Transverse colon (tissue), 4 donors: ENCODE measurements at places on chromosomes 7 and 10.

DNA sequence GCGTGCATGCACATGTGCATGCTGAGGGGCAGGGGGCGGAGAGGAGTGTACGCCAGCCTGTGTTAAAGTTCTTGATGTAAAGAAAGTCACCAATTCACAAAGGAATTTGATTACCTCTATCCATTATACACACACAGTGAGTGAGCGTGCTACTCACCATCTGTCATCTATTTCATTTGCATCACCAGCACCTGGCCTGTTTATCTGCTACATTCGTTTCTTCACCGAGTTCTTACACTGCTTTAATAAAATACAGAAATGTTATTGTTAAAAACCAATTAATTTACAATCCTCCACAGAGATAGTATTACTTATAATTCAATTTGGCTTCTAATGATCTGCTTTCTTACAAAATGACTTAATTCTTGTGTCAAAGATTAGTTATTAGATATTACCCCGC is 32.6 kb downstream of the NEUROD6 start:
- no peaks in the 10 kb centered on the region for H3K36me3 ChIP-seq
- H3K4me3 ChIP-seq, result no peak overlapping the region
- no peaks in the 10 kb centered on the region for H3K27me3 ChIP-seq
- no peak overlapping the region for H3K27ac ChIP-seq

- H3K4me3 ChIP-seq, result no peak overlapping the region
- H3K36me3 ChIP-seq, result no peaks in the 10 kb centered on the region
- H3K27me3 ChIP-seq, result no peaks in the 10 kb centered on the region
- no peak overlapping the region for H3K27ac ChIP-seq
- no peaks in the 10 kb centered on the region for H3K4me1 ChIP-seq
Observed at GRCh38 chr7:20298486-20298901, 32.2 kb upstream of the ITGB8 start.

GRCh38 chr10:101046332-101047238 is 15.2 kb upstream of the KAZALD1 start:
- no peak overlapping the region for H3K27ac ChIP-seq
- peaks cover 49% of the 10 kb centered on the region for H3K27me3 ChIP-seq
- H3K36me3 ChIP-seq, result no peaks in the 10 kb centered on the region
- DNase-seq, result no peak

DNA sequence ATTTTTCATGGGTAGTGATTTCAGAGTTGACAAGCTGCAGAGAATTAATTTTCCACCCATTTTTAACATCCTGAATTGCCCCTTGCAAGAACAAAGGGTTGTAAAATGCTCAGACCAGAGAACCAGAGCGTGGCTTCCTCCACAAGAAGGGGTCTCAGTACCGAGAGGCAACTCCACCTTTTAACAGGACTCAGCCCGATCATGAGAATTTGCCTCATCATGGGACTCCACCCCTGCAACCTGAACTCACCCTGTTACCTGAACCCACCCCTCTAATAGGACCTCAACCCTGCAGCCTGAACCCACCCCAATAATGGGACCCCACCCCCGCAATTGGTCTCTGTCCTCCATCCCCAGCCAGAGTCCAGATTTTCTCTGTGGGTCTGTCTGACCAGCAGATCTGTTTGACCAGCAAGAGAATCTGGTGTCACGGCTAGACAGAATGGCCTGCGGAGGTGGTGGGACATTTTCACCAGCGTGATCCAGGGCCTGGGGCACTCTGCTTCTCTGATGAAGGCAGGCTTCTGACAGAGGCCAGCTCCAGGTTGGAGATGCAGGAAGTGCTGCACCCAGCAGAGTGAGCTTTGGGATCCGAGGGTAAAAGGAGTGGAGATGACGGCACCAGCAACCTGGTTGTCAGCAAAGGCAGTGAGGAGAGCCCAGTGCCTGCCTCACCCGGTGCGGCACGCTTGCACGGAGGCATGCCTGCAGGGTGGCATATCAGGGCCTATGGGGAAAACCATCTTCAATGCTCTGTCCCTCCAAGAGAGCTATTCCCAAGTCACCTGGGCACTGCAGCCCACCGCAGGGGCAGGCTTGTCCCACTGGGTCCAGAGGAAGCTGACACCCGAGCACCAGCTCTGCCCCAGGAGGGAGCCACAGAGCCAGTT is 136.6 kb downstream of the TCERG1L start:
- H3K27ac ChIP-seq, result no peak overlapping the region
- no peak for DNase-seq
- H3K27me3 ChIP-seq, result no peaks in the 10 kb centered on the region
- H3K4me1 ChIP-seq, result no peaks in the 10 kb centered on the region

DNA sequence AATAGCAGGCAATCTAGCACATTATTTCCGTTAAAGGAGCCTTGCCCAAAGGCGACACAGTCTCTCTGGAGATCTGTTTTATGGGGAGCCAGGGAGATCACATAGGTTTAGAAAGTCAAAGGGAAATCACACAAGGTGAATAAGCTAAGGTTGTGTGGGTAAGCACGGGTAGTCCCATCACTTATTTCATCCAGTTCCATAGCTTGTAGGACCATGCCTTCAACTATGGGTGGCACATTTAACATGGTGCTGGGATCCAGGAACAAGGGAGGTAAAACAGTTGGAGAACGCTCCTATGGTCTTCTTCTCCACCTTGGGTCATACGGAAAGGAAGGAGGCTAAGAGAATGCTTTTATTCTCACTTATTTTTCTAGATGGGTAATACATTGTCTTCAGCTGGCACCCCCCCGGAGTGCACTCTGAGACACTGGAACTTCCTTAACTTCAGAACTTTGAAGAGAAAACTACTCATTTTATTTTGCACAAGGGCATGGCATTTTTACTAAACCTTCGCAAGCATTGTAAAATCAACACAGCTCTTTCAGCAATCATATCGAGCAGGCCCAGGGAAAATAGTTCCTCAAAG is 435.4 kb downstream of the KIF20B start:
- no peak overlapping the region for H3K4me3 ChIP-seq
- no peaks in the 10 kb centered on the region for H3K36me3 ChIP-seq
- no peaks in the 10 kb centered on the region for H3K4me1 ChIP-seq
- H3K27ac ChIP-seq, result no peak overlapping the region

GRCh38 chr10:99850021-99850766 is 67.8 kb downstream of the ABCC2 start:
- H3K4me1 ChIP-seq, result peaks cover 4% of the 10 kb centered on the region
- DNase-seq, result no peak
- H3K36me3 ChIP-seq, result no peaks in the 10 kb centered on the region
- H3K27me3 ChIP-seq, result no peaks in the 10 kb centered on the region

GRCh38 chr7:24501009-24501408 is 72.2 kb upstream of the PALS2 start:
- DNase-seq, result no peak
- no peak overlapping the region for H3K4me3 ChIP-seq
- H3K27me3 ChIP-seq, result peaks cover 8% of the 10 kb centered on the region
- H3K36me3 ChIP-seq, result no peaks in the 10 kb centered on the region
- no peaks in the 10 kb centered on the region for H3K4me1 ChIP-seq

- H3K4me3 ChIP-seq, result no peak overlapping the region
- no peaks in the 10 kb centered on the region for H3K27me3 ChIP-seq
- DNase-seq, result no peak
- H3K4me1 ChIP-seq, result no peaks in the 10 kb centered on the region
- no peak overlapping the region for H3K27ac ChIP-seq
- H3K36me3 ChIP-seq, result no peaks in the 10 kb centered on the region
Observed at GRCh38 chr7:38317515-38317914, 44.1 kb upstream of the TARP start.

DNA sequence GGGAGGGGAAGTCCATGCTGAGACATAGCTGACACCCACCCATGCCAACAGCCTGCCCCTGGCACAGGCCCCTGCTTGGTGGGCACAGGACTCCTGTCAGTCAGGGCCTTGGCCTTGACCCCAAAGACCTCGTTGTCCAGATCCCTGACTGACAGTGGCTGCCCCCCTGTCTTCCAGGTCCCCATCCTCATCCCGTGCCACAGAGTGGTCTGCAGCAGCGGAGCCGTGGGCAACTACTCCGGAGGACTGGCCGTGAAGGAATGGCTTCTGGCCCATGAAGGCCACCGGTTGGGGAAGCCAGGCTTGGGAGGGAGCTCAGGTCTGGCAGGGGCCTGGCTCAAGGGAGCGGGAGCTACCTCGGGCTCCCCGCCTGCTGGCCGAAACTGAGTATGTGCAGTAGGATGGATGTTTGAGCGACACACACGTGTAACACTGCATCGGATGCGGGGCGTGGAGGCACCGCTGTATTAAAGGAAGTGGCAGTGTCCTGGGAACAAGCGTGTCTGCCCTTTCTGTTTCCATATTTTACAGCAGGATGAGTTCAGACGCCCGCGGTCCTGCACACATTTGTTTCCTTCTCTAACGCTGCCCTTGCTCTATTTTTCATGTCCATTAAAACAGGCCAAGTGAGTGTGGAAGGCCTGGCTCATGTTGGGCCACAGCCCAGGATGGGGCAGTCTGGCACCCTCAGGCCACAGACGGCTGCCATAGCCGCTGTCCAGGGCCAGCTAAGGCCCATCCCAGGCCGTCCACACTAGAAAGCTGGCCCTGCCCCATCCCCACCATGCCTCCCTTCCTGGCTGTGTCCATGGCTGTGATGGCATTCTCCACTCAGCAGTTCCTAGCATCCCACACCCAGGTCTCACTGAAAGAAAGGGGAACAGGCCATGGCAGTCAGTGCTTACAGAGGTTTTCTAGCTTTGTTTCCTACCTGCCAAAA is 197.2 kb downstream of the EBF3 start:
- H3K27me3 ChIP-seq, result no peaks in the 10 kb centered on the region
- no peak overlapping the region for H3K4me3 ChIP-seq
- no peaks in the 10 kb centered on the region for H3K36me3 ChIP-seq
- H3K27ac ChIP-seq, result no peak overlapping the region
- no peaks in the 10 kb centered on the region for H3K4me1 ChIP-seq

DNA sequence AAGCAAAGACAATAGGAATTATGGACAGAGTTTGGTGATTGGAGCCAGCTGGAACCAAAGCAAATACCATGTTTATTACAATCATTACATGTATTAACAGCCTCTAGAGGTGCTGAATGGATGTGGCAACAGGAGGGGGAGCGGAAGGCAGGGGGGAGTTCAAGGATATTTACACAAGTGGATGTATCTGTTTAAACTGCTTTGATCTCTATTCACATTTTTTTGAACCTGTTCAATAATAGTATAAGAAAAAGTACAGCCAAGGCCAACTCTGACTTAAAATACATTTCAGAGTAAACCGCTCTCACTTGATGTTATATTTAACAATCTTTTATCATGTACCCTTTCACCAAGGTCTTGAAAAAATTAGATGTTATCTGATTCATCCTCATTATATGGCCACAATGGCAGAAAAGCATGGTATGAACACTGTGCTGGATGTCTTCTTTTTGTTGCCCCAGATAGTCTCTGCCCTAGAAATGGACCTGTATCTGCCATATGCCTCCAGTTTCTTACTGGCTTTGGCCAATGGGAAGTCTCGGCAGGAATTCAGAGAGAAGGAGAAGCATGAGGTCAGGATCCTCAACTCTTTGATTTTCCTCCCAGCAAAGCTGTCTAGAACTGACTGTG is 88.2 kb upstream of the FAM133B start:
- H3K4me3 ChIP-seq, result no peak overlapping the region
- no peaks in the 10 kb centered on the region for H3K36me3 ChIP-seq
- no peak for DNase-seq
- peaks cover 15% of the 10 kb centered on the region for H3K4me1 ChIP-seq
- no peak overlapping the region for H3K27ac ChIP-seq
- H3K27me3 ChIP-seq, result no peaks in the 10 kb centered on the region

DNA sequence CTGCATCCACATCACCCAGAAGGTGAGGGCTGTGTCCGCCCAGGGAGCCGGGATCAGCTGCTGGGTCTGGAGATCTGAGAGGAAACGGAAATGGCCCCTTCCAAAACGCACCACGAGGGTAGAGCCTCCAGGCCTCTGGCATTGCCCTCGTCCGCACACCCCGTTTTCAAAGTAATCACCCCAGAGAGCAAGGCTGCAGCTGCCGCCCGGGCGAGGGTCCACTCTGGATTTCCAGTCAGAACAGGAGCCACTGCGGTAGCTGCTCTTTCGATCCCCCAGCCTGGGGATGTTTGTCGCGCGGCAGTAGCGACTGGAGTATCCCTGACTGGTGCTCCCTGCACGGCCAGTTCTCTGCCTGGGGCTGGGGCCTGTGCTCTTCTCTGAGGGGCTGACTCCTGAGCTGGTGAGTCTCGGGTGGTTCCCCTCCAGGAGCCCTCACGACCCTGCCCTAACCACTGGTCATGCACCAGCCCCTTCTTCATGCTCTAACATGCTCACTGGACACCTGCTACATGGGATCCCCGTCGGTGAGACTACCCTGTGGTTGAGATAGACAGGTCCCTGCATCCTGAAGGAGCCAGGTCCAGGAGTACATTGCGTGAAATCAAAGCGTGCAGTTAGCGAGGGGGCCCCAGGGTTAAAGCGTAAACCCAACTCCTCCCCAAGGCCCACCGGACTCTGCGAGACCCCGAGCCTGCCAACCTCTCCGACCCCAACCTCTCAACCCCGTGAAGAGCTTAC is 99.2 kb downstream of the FOXL3 start:
- H3K36me3 ChIP-seq, result no peaks in the 10 kb centered on the region
- no peak for DNase-seq
- H3K4me1 ChIP-seq, result no peaks in the 10 kb centered on the region

DNA sequence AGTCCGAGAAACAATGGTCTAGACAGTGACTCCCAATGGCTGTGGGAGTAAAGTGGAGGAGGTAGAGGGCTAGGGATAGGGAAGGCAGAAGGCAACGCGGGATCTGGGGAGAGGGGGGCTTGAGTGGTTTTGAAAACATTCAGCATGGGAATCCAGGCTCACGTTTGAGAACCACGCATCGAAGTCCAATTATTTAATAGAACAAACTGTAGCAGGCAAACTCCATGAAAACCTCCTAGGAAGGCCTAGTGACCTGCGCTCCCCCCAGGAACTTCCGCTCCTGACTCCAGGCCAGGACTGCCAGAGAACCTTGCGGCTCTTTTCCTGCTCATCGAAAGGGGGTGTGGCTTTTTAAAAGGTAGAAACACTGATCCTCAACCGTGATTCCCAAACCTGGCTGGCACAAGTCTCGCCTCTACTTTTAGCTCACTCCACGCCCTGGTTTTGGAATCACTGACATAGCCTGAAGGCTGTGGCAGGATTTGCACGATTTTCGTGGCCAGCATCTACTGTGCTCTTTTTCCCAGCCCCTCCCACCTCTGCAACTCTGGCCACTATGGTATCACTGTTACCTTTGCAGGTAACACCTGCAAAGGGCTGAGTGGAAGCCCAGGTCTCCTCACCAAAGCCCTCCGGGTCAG is 43.4 kb downstream of the MYOF start:
- H3K4me1 ChIP-seq, result peaks cover 33% of the 10 kb centered on the region
- H3K27ac ChIP-seq, result peak overlapping the region; percentile 95
- H3K27me3 ChIP-seq, result no peaks in the 10 kb centered on the region
- H3K36me3 ChIP-seq, result no peaks in the 10 kb centered on the region

- no peaks in the 10 kb centered on the region for H3K27me3 ChIP-seq
- no peak for DNase-seq
- no peak overlapping the region for H3K27ac ChIP-seq
- no peaks in the 10 kb centered on the region for H3K4me1 ChIP-seq
- peaks cover 2% of the 10 kb centered on the region for H3K36me3 ChIP-seq
- H3K4me3 ChIP-seq, result no peak overlapping the region
Observed at GRCh38 chr10:31838065-31838464, 90.6 kb downstream of the ARHGAP12 start.

- no peaks in the 10 kb centered on the region for H3K4me1 ChIP-seq
- DNase-seq, result no peak
- no peaks in the 10 kb centered on the region for H3K36me3 ChIP-seq
- no peak overlapping the region for H3K4me3 ChIP-seq
Observed at GRCh38 chr10:88337134-88337533, 246.0 kb downstream of the RNLS start.

- no peak overlapping the region for H3K27ac ChIP-seq
- DNase-seq, result no peak
- H3K4me1 ChIP-seq, result no peaks in the 10 kb centered on the region
- H3K4me3 ChIP-seq, result no peak overlapping the region
- H3K36me3 ChIP-seq, result no peaks in the 10 kb centered on the region
- no peaks in the 10 kb centered on the region for H3K27me3 ChIP-seq
Observed at GRCh38 chr7:122588621-122589020, 110.3 kb downstream of the RNF133 start.
